ENCODE measurements at places on chromosomes 13 and 19.

DNA sequence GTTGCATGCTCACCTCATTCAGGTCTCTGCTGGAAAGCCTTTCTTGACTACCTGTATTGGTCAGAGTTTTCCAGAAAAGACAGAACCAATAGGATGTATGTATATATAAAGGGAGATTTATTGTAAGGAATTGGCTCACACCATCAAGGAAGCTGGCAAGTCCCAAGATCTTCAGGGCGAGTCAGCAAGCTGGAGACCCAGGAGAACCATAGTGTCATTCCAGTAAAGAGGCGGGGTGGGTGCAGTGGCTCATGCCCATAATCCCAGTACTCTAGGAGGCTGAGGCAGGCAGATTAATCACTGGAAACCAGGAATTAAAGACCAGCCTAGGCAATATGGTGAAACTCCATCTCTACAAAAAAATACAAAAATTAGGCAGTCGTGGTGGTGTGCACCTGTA lies 30.4 kb upstream of the FARP1 start:
- no peak for DNase-seq

DNA sequence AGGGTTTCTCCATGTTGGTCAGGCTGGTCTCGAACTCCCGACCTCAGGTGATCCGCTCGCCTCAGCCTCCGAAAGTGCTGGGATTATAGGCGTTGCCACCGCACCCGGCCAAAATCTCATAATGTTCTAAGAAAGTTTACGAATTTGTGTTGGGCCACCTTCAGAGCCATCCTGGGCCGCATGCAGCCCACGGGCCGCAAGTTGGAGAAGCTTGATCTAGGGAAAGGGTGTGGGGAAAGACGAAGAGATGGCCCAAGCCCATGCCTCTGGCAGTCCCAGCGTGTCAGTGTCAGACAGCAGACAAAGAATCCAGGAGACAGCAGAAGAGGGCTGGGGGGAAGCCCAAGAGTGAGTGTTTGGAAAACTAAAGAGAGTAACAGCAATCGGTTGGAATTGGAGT lies 17.3 kb upstream of the PNMA8C start:
- DNase-seq, result no peak

DNA sequence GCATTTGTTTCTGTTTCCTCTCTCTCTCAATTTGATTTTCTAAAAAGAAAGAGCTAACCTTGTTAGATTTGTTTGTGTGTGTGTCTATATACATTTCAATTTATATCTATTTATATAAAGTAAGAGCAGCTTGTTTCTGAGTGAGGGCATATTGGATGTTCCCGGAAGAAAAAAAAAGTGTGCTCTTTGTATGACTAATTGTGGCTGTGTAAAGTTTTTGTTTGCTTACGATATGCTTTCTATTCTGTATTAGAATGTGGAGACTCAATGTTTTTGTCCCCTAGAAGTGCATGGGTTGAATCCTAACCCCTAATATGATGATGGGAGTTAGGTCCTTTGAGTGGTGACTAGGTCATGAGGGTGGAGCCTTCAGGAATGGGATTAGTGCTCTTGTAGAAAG lies 66.6 kb upstream of the C1QTNF9B start:
- no peak for DNase-seq

- peak; percentile 41 for DNase-seq
Measured at GRCh38 chr13:102399791-102400674, 1.8 kb downstream of the FGF14 start.

GRCh38 chr19:34847393-34847792 lies 74.4 kb upstream of the ZNF599 start:
- DNase-seq, result no peak

DNA sequence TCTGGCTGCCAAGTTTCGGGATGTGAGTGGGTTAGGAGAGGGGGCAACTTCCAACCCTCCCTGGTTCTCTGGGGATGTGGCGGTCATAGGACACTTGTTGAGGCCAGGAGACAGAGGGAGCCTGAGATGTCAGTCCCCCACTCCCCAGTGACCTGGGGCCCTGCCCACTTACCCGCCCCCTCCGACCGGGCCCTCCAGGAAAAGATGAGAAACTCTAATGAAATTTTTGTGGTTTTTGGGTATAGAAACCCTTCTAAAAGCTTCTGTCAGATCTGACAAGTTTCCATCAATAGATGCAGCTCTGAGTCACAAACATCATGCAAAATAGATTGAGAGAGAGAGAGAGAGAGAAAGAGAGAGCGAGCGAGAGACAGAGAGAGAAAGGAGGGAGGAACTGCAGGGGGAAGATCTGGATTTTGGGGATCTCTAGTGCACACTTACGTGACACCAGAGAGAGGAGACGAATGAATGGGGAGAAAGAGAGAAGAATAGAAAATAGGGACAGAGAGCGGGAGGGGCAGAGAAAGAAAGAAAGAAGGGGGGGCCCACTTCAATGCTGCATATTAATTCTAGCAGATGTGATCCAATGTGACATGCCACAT lies 94.0 kb downstream of the PTPRS start:
- DNase-seq, result no peak

GRCh38 chr13:113647351-113648215 lies 10.4 kb downstream of the ATP4B start:
- peak; percentile 94 for DNase-seq

DNA sequence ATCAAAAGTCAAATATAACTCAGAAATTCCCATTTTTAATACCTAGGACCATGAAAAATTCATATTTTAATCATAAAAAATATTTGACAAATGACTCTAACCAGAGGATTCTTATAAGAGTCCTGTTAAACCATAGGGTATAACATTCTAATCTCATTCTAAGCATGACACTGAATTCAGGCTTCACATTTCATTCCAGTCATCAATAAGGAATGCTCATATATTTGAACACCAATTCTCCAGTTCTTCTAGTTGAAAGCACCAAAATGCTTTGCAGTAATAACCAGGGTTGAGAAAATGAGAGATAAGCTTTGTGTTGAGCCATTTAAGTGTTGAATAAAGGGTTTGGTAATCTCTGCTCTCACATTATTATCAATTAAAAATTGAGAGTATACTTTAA lies 147.5 kb downstream of the VWA8 start:
- DNase-seq, result no peak

GRCh38 chr19:36046443-36047050 lies 7.5 kb downstream of the THAP8 start:
- no peak for DNase-seq

DNA sequence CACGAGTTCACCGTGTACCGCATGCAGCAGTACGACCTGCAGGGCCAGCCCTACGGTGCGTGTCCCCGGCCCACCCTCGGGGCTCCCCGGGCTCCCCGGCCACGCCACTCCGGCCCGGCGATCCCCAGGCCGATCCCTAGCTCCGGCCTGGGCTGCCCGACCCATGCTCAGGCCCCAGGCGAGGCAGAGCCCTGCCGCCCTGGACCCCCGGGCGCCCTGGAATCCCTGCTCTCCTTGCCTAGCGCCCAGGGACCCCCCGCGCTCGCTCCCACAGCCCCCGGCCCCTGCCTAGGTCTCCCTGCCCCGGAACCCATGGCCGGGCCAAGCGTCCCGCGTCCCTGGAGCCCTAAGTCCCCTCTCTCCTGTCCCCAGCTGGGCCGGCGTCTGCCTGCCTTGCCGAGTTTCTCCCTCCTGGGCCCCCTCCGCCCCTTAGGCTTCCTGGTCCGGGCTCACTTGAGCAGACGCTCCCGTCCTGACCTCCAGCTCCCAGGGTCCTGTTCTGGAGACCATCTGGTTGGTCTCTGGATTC lies 494 bp downstream of the NCLN start:
- no peak for DNase-seq

DNA sequence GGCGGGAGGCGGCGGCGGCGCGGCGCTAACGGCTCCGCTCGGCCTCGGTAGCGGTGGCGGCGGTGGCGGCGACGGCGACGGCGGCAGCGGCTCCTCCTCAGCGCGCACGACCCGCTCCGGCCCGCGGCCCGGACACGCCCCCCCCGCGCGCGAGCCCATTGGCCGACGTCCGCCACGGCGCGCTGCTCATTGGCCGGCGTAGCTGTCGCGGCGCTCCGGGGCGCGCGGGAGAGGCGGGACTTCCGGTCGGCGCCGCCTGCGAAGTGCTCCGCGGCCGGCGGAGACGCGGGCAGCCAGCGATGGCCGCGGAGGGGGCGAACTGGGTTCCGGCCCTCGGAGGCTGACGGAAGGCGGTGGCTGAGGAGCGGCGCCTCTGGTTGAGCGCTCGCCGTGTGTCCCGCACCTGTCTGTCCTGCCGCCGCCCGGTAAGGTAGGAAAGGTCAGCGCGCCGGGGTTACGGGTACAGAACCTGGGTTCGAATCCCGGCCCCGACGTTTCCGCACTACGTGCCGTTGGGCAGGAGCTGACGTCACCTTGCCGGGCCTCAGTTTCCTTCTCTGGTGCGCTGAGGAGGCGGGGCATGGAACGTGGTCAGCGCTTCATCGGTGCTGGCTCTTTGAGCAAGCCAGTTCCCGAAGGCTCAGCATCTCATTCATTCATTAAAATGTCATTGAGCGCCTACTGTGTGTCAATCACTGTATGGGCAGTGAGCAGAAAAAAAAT lies at the start of gene ELAVL1:
Gene ELAVL1, minus strand, starts transcription at position 108 of the 723 bp plus-strand sequence. CDS start 13,826 bp downstream, outside the sequence.
- DNase-seq, result peak; percentile 97

DNA sequence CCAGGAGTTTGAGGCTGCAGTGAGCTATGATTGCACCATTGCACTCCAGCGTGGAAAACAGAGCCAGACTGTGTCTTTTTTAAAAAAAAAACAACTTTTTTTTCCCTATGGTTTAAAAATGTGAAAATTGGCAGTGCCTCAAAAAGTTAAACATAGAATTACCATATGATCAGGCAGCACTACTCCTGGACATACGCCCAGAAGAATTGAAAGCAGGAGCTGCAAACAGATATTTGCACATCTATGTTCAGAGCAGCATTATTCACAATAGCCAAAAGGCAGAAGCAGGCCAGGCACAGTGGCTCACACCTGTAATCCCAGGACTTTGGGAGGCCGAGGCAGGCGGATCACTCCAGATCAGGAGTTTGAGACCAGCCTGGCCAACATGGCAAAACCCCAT lies 3.8 kb upstream of the RETN start:
- no peak for DNase-seq

GRCh38 chr19:17338433-17339078 lies 1.2 kb downstream of the GTPBP3 start:
- peak; percentile 48 for DNase-seq

GRCh38 chr13:80798576-80799133 lies 457.7 kb upstream of the SPRY2 start:
- DNase-seq, result no peak

DNA sequence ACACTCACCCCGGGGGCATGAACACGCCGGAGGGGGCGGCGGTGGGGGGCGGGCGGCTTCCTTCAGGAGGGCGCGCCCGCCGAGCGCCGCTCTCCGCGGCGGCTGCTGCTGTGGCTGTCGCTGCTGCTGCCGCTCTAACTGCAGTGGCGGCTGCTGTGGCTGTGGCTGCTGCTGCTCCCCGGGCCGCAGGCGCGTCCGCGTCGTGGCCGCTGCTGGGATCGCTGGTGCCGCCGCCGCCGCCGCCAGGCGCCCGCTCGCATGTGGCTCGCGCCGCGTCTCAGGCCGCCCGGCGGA lies at the start of gene BBC3:
Gene BBC3, minus strand, starts transcription at position 279 of the 294 bp plus-strand sequence. CDS start 2,768 bp downstream, outside the sequence.
- no peak for DNase-seq

GRCh38 chr13:75870397-75870903 lies 234.3 kb downstream of the LMO7 start:
- DNase-seq, result no peak

- DNase-seq, result no peak
Measured at GRCh38 chr13:40275155-40275554, 391.3 kb downstream of the FOXO1 start.

Data from left ventricle myocardium superior (tissue), 1 donor.